ENCODE measurements at places on chromosomes 1 and 21.

- no peak for DNase-seq
Measured at GRCh38 chr1:202575918-202576653, 134.2 kb downstream of the SYT2 start.

GRCh38 chr1:40183055-40183710, 22.0 kb downstream of the RLF start:
- no peak for DNase-seq

DNA sequence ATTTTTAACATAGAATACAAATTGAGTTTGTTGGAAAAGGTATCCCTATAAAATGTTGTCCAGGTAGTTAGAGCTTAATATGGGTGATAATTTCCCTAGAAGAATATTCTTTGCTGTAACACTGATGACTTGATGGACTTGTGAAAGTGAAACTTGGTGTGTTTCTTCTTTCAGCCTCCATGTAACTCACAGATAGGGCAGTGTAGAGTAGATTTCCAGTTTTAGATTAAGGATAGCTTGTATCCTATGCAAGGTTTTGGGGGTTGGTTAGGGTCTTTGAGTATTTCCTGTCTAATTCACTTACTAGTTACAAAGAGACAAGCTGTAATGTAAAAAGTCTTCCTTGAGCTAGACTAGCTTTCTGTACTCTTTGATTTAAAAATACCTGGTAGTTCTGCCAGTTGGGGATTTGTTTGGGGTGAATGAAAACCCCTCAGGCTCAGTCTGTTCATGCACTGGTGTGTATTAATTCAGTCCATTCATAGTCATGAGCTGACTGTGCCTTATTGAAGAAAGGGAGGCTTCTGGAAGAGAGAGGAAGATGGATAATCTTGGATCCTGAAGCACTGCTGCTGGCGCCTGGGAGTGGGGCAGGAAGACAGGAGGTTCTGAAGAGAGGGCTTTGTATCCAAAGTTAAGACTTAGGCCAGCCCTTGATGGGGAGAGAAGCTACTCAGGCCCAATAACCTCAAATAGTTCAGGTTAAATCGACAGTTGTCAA, 83.6 kb downstream of the CAMTA1 start:
- DNase-seq = no peak

DNA sequence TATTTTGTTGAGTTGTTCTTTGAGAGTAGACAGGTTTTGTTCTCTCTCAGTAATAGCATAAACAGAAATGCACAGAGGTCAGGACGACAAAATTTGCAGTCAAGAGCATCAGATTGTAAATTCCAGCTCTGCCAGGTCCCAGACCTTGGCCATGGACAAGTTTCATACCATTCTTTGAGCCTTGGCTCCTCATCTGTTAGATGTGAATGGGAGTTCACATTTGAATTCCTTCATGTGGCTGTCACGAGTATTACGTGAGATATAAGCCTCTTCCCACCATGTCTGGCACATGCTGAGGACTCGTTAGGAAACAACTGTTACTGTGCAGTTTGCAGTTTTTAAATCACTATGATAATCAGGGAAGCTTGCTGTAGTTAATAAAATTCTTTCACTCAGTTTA, 93.2 kb upstream of the KCTD3 start:
- no peak for DNase-seq

GRCh38 chr1:115115521-115116161, 26.3 kb upstream of the TSPAN2 start:
- no peak for DNase-seq

DNA sequence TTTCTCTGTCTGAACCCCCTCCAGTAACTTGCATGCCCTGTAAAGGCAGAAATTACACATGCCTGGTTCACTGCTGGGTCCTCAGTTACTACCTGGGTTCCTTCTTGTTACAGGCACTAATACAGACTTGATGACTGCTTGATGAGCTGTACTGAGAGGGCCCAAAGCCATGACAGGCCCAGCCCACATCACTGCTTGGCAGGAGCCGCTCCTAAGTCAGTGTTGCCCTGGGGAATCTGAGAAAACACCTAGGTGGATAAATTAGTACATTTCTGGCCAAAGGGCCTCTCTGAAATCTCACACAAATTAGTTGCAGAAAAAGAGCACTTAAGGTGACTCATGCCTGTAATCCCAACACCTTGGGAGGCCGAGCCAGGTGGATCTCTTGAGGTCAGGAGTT, 37.8 kb upstream of the IRF2BP2 start:
- DNase-seq = no peak

GRCh38 chr1:202835548-202836072, 24.9 kb downstream of the PCAT6 start:
- DNase-seq = no peak

GRCh38 chr1:195082183-195082582, 1526.1 kb downstream of the KCNT2 start:
- no peak for DNase-seq

DNA sequence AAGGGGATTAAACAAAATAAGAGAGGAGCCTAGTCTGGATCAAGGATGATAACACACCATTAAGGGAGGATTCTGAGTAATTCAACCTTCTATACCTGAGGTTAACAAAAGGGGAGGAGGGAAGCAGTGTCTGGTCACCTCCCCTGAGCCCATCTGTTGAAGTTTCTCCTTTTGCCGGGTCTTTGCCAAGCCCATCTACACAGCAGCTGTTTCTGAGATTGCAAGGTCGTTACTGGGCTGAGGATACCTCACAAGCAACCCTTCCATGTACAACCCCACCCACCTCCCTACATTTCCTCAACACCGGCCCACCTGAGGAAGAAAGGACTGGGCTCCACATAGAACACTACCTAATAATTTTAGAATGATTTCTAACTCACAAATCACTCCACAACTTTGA, 26.3 kb downstream of the LRRC52 start:
- no peak for DNase-seq

GRCh38 chr21:37266515-37267221, 466 bp downstream of the VPS26C start:
- DNase-seq = no peak

GRCh38 chr21:33434770-33435360, 31.7 kb downstream of the IFNGR2 start:
- no peak for DNase-seq

DNA sequence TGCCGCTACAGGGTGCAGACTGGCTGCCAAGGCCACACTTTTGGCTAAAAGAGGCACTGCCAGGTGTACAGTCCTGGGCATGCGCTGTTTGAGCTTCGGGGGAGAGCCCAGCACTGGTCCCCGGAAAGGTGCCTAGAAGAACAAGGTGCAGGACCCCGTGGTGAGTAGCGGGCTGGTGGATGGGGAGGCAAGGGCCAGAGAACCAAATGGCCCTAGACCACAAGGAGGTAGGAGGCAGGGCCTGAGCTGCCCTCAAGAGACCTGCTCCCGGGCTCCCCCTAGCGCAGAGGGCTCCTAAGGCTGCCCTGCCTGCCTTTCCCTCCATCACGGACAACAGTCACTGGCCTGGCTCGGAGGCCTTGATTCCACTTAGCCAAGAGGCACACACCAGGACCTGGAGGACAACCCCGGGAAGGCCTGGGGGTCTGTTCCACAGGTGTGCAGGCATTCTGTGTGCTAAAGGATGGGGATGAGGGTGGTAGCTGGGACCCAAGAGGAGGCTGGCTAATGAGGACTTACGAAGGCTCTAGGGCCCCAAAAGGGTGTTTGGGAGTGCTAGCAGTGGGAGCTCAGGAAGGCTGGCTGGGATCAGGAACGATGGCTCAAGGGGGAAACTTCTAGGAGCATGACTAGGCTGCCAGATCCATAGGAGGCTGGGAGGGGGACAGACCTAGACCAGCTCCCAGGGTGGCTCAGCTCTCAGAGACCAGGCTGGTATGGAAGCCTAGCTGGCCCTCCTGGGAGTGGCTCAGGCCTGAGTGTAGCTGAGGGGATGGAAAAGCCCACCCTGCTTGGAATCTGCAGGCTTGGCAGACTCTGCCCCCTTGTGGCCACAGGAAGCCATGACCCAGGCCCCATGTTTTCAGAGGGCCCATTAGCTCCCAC, 742 bp downstream of the ARTN start:
- DNase-seq = peak; percentile 30

- DNase-seq = no peak
Measured at GRCh38 chr1:206705191-206705590, 20.5 kb downstream of the MAPKAPK2 start.

DNA sequence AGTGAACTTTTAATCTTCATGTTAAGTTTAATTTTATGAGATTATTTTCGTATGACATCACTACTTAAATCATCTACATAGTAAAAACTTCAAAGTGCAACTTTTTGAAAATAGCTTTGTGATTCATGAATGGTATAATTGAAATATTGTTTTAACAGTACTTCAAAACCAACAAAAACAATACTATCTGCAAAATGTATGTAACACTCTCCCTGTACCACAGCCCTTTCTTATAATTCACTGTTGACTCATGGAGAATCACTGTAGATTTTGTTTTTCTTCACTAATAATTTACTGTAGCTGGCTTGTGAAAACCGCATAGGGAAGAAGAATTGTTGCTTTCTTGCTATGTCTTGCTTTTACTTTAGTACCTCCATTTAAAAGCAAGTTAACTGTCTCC, 301.4 kb upstream of the ADAMTS5 start:
- no peak for DNase-seq

- DNase-seq = no peak
Measured at GRCh38 chr1:21786640-21787039, 3.7 kb upstream of the USP48 start.

- DNase-seq = no peak
Measured at GRCh38 chr1:32508761-32509160, 30.5 kb upstream of the ZBTB8A start.

- DNase-seq = no peak
Measured at GRCh38 chr1:160124705-160125478, 9.3 kb downstream of the ATP1A2 start.

GRCh38 chr1:225700164-225700821, 47.4 kb upstream of the ENAH start:
- no peak for DNase-seq

GRCh38 chr1:202135221-202135721, 9.3 kb downstream of the ARL8A start:
- peak; percentile 12 for DNase-seq

GRCh38 chr1:199875856-199876255, 151.7 kb upstream of the NR5A2 start:
- DNase-seq = no peak

GRCh38 chr21:17532292-17532691, 19.4 kb downstream of the CXADR start:
- no peak for DNase-seq

DNA sequence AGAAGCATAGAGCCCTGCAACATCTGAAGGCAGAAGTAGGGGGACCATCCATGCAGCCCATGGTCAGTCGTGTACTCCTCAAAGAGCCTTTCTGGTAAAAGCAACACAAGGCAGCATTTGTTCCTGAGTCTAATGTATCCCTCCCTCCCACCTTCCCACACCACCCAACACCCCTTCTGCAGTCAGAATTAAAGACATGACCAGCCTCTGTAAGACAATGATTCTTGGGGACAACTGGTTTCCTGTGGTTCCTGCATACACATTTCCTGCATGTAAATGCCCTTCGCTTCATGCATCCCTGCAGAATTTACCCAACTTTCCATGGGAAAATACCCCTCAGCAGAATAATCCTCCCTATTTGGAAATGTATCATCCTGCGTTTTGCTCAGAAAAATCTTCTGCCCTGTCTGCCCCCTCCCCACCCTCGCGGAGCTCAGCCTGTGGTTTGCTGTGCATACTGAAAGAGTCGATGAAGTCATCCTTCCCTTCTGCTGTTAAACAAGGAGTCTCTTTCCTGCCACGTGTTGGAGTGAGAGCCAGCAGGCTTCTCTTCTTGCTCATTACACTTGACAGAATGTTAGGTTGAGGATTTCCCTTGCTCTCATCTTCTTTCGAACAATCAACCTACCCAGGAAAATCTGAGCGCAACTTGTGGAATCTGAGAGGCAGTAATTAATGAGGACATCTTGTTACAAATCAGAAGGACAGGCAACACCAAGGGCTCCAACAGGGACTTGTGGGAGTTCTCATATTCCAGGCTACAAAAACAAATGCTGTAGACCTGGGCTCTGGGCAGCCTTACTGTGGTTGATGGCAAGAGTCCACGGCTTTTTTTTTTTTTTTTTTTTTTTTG, 4.7 kb downstream of the TNN start:
- no peak for DNase-seq

DNA sequence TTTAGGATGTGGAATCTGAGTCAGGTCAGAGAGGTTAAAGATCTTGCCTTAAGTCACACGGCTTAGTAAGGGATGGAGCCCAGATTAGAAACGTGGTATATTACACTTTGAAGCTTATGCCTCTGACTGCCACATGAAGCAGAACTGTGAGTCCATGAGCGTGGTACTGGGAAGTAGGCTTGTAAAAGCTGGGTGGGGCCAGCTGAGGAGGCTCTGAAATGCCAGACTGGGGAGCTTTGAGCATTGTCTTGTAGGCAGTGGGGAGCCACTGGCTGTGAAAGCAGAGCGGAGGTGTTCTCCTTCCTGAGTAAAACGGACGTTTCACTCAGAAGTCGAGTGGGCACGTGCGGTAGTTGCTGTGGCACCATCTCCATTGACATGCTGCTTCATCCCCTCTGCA, 72.6 kb upstream of the USP24 start:
- DNase-seq = no peak

GRCh38 chr1:198201956-198202784, 45.4 kb downstream of the NEK7 start:
- peak; percentile 9 for DNase-seq

- no peak for DNase-seq
Measured at GRCh38 chr1:26410706-26411623, at the start of gene LIN28A. LIN28A (plus strand) TSS chr1:26410817; CDS start chr1:26410892, 75 bp downstream.

- DNase-seq = peak; percentile 15
Measured at GRCh38 chr1:153261281-153262069, 2.0 kb downstream of the LORICRIN start.

DNA sequence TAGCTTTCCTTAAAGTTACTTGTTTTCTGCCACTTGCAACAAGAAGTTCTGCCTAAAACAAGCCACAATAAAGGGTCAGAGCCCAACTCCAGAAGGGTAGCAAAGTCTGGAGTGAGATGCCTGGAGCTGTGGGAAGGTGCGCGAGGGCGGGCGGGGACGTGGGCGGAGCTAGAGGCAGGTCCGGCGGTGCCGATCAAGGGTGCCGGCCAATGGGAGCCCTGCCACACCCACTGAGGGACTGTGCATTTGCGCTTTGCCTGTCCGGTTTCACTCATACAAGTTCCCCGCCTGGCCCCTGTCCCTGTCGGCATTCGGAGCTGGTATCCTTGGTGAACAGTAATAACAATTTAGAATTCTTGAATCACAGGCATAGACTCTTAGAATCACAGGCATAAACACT, 732.4 kb downstream of the MATN1 start:
- no peak for DNase-seq

GRCh38 chr1:157004327-157004726, 41.2 kb downstream of the ARHGEF11 start:
- no peak for DNase-seq
